ENCODE measurements at places on chromosomes 7 and 10. TPM values are rescaled to one million over a fixed set of nuclear protein-coding genes. Genes with fewer than 3 reads are reported as not detected.
A peak's percentile ranks its signal among the peaks of the same experiment; 100 is the strongest.

DNA sequence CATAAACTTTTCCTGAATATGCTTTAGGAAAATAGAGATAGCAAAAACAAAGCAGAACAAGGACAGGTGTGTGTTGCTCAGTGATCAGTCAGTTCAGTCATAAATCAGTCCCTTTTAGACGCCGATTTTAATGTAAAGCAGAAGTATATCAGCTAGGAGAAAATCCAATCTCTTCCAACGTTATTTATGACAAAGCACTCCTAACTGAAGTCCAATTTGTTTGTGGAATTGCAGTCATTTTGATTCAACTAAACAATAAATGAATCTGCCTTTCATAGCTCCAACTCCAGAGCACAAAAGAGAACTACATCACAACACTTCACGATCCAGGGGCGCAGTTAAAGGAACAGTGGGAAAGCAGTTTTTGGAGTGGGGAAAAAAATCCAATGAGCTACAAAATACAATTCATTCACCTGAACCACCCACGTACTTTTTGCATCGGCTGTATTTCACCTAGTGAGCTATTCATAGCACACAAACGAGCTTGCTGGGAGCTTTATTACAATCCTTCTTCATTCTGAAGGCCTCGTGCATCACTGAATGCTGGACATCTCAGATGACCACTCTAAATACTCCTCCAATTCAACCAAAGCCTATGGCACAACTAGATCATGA is 151.3 kb downstream of the LRRN3 start:
- no peak overlapping the region for H3K4me3 ChIP-seq
- H3K4me1 ChIP-seq, result no peaks in the 10 kb centered on the region
- DNase-seq, result no peak
- H3K27me3 ChIP-seq, result no peaks in the 10 kb centered on the region

DNA sequence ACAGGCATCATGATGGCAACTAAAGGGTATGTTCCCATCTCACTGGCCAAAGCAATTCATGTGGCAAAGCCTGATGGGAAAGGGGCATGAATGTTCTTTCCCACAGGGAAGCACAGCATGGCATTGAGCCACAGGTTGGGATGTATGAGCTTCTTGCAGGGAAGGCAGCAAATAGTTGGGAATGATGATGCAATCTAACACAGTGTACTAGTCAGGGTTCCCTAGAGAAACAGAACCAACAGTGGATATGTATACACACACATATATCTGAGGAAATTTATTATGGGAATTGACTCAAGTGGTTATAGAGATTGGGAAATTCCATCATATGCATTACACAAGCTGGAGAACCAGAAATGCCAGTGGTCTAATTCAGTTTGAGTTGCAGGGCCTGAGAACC is 253.6 kb upstream of the NPVF start:
- no peak overlapping the region for H3K27ac ChIP-seq
- no peaks in the 10 kb centered on the region for H3K4me1 ChIP-seq
- H3K27me3 ChIP-seq, result no peaks in the 10 kb centered on the region
- no peak overlapping the region for H3K4me3 ChIP-seq

DNA sequence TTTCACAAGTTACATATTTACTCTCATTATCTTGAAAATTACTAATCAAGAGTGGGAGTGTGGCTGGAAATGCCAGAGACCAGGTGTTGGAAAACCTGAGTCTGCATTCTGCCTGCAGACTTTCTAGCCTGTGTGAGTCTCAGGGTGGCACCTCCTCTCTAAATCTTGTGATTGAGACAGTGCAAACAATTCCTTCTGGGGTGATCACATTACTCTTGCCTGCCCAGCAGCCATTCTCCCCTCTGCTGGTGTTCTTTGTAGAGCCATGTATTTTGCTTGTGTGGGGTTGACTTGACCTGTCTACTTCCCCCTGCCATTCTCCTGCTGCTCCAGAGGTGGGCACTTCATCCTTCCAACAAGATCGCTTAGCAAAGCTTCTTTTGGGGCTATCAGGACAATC is 101.1 kb downstream of the RAPGEF5 start:
- no peaks in the 10 kb centered on the region for H3K27me3 ChIP-seq
- no peak overlapping the region for H3K4me3 ChIP-seq
- H3K36me3 ChIP-seq, result no peaks in the 10 kb centered on the region

GRCh38 chr7:50793120-50793946 is 10.6 kb upstream of the GRB10 start:
- H3K36me3 ChIP-seq, result no peaks in the 10 kb centered on the region

DNA sequence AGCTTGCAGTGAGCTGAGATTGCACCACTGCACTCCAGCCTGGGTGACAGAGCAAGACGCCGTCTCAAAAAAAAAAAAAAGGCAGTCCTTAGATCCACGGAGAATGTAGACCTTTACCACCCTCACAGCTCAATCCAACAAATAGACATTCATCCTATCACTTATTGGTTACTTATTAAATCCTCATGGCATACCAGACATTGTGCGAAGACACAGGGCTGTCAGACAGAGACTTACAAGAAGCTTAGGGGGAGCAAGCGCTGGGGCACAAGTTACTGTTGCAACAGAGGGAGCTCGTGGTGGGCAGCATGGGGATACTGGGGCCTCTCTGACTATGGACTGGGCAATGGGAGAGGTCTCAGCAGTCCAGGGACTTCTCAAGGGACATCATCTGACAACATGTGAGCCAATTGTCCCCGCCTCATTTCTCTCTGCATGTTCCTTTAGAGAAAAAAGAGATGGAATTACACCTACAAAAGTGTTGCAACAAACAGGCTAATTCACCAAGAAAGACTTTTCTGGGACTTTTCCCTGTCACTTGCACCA is 82.8 kb upstream of the TNS3 start:
- no peaks in the 10 kb centered on the region for H3K27me3 ChIP-seq
- no peak for DNase-seq
- H3K4me1 ChIP-seq, result no peaks in the 10 kb centered on the region
- H3K4me3 ChIP-seq, result no peak overlapping the region
- no peak overlapping the region for H3K27ac ChIP-seq
- H3K36me3 ChIP-seq, result no peaks in the 10 kb centered on the region

DNA sequence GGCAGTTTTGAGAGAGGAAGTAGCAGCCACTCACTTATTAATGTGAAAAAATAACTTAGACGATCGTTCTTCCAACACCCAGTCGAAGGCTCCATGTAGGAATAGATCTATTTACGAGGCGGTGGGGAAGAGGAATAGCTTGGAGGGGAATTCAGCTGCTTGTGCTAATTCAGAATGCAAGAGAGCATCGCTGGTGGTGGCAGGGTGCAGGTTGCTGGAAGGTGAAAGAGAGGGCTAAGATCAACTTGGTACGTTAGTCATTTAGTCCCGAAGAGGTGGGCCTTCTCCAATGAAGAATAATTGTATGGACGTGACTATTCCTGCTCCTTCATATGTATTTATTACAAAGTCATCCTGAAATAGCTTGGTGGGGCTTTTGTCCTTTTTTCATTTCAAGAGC is 98.5 kb downstream of the SEC23IP start:
- DNase-seq, result no peak
- H3K27me3 ChIP-seq, result peaks cover 5% of the 10 kb centered on the region
- no peak overlapping the region for H3K27ac ChIP-seq
- H3K4me1 ChIP-seq, result no peaks in the 10 kb centered on the region
- H3K36me3 ChIP-seq, result no peaks in the 10 kb centered on the region
- H3K4me3 ChIP-seq, result no peak overlapping the region

DNA sequence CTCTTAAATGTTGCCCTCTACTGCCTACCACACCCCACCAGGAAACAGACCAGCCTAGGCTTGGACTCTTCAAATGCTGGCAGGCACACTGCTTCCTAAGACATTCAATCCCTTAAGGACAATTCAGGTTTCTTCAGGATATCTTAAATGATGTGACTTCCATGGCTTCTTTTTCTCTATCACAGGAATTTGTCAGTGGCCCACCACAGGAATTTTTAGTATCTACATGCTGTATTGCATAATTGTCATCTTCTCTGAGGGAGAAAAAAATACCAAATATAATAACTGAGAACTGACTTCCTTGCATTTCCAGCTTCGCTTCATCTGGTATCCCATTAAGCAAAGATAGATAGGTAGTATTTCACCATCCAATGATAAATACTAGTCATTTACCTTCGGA is 129.3 kb downstream of the WNT2 start:
- no peaks in the 10 kb centered on the region for H3K36me3 ChIP-seq
- no peak overlapping the region for H3K4me3 ChIP-seq
- DNase-seq, result no peak
- H3K27me3 ChIP-seq, result no peaks in the 10 kb centered on the region
- no peaks in the 10 kb centered on the region for H3K4me1 ChIP-seq
- H3K27ac ChIP-seq, result no peak overlapping the region

- no peaks in the 10 kb centered on the region for H3K27me3 ChIP-seq
- H3K27ac ChIP-seq, result no peak overlapping the region
- H3K4me3 ChIP-seq, result no peak overlapping the region
- H3K36me3 ChIP-seq, result no peaks in the 10 kb centered on the region
- no peak for DNase-seq
- H3K4me1 ChIP-seq, result peaks cover 36% of the 10 kb centered on the region
Observed at GRCh38 chr7:66627151-66627681, 1.5 kb upstream of the KCTD7 start.

- no peak overlapping the region for H3K4me3 ChIP-seq
- H3K27me3 ChIP-seq, result no peaks in the 10 kb centered on the region
- DNase-seq, result no peak
- no peaks in the 10 kb centered on the region for H3K4me1 ChIP-seq
- no peaks in the 10 kb centered on the region for H3K36me3 ChIP-seq
Observed at GRCh38 chr7:14717816-14718215, 184.7 kb downstream of the DGKB start.

GRCh38 chr10:18683427-18683826 is 24.2 kb downstream of the ARL5B start:
- DNase-seq, result no peak
- no peaks in the 10 kb centered on the region for H3K36me3 ChIP-seq
- H3K4me1 ChIP-seq, result no peaks in the 10 kb centered on the region
- no peaks in the 10 kb centered on the region for H3K27me3 ChIP-seq
- no peak overlapping the region for H3K4me3 ChIP-seq

DNA sequence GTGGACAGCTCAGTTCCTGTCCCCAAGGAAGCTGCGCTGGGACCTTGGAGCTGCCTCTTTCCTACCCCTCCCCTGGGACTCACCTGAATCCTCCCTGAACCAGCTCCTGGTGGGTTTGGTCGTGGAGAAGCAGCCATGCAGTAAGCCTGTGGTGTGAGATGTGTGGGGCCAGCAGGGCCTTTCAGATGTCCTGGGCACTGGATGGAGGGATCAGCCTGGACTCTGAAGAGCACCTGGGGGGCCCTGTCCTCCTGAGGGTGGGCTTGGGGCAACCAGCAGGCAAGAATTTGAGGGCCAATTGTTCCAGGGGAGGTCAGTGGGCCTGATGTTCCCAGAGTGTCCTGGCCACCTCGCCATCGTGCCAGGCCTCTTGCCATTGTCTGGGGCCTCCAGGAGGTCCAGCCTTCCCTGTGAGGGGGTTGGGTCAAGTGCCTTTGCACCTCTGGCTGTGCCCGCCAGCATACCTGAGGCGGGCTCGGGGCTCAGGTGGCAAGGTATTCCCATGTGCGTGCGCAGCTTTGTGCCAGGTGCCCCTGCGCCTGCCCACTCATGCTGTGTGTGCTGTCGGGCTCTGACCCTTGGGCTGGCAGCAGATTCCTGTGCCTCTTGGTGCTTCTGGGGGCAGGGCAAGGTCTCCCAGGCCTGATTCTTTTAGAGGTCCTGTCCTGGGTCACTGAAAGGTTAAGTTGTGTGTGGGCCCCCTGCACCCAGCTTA is 7.3 kb downstream of the TRIM8 start:
- H3K36me3 ChIP-seq, result peaks cover 46% of the 10 kb centered on the region
- peak overlapping the region; percentile 47 for H3K27ac ChIP-seq
- no peaks in the 10 kb centered on the region for H3K27me3 ChIP-seq
- H3K4me3 ChIP-seq, result no peak overlapping the region

DNA sequence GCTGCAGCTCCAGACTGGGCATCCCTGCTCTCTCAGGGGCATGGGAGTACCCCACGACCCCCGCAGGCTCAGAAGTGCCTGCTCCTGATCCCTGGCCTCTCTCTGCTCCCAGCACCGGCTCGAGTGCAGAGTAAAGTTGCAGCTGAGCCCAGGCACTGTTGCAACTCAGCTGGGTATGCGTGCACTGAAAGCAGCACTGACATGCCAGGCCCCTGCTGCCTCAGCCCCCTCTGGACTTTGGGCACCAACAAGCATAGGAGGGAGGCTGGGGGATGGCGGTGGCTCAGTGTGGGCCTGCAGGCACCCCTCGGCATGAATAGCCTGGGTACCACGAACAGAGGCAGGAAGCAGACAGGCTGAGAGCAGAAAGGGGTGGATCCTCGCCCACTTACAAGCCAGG is 295.3 kb downstream of the GRM8 start:
- no peak overlapping the region for H3K4me3 ChIP-seq
- no peaks in the 10 kb centered on the region for H3K27me3 ChIP-seq
- no peaks in the 10 kb centered on the region for H3K4me1 ChIP-seq
- no peaks in the 10 kb centered on the region for H3K36me3 ChIP-seq
- H3K27ac ChIP-seq, result no peak overlapping the region

DNA sequence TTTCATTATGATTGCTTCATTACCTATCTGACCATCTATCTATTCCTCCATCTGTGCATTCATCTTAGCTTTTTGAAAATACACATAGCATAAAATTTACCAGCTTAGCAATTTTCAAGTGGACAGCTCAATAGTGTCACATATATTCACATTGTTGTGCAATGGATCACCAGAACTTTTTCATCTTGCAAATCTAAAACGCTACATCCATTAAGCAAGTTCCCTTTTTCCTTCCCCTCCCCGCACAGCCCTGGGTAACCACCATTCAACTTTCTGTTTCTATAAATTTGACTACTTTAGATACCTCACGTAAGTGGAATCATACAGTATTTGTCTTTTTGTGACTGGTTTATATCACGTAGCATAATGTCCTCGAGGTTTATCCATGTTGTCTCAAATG is 78.0 kb upstream of the ADRB1 start:
- no peak overlapping the region for H3K4me3 ChIP-seq
- no peak for DNase-seq
- no peaks in the 10 kb centered on the region for H3K36me3 ChIP-seq
- peaks cover 13% of the 10 kb centered on the region for H3K4me1 ChIP-seq
- no peaks in the 10 kb centered on the region for H3K27me3 ChIP-seq

Gene FAM237B
- not detected for polyA plus RNA-seq

Gene SGPL1
- 12.8 TPM for polyA plus RNA-seq

Gene PIK3CG
- polyA plus RNA-seq, result 20.9 TPM

Gene TBC1D12
- not detected for polyA plus RNA-seq

Gene GIMAP7
- 778 TPM for polyA plus RNA-seq

Gene PRR15
- polyA plus RNA-seq, result not detected

Gene GARIN1A
- polyA plus RNA-seq, result not detected

Gene CHAT
- polyA plus RNA-seq, result not detected

Gene TSPAN33
- 3.2 TPM for polyA plus RNA-seq

Gene CPVL
- polyA plus RNA-seq, result not detected

Gene SFXN3
- 21.1 TPM for polyA plus RNA-seq

Data from CD4-positive, CD25-positive, alpha-beta regulatory T cell (primary cell).